ENCODE measurements at places on chromosomes 4 and X.
A peak's percentile ranks its signal among the peaks of the same experiment; 100 is the strongest.

- no peak for DNase-seq
Observed at GRCh38 chrX:153474718-153475117, 4.3 kb upstream of the HAUS7 start.

DNA sequence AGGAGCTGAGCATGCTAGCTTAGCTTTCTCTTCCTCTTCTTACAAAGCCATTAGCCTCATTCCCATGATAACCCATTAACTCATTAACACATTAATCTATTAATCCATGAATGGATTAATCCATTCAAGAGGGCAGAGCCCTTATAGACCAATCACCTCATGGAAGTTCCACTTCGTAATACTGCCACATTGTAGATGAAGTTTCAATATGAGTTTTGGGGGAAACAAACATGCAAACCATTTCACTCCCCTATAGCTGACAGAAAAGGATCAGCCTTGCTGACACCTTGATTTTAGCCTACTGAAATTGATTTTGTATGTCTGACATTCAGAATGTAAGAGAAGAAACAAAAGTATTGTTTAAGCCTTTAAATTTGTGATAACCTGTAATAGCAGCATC is 251.8 kb upstream of the GALNTL6 start:
- DNase-seq = no peak

- no peak for DNase-seq
Observed at GRCh38 chr4:80017125-80017854, 55.7 kb downstream of the ANTXR2 start.

DNA sequence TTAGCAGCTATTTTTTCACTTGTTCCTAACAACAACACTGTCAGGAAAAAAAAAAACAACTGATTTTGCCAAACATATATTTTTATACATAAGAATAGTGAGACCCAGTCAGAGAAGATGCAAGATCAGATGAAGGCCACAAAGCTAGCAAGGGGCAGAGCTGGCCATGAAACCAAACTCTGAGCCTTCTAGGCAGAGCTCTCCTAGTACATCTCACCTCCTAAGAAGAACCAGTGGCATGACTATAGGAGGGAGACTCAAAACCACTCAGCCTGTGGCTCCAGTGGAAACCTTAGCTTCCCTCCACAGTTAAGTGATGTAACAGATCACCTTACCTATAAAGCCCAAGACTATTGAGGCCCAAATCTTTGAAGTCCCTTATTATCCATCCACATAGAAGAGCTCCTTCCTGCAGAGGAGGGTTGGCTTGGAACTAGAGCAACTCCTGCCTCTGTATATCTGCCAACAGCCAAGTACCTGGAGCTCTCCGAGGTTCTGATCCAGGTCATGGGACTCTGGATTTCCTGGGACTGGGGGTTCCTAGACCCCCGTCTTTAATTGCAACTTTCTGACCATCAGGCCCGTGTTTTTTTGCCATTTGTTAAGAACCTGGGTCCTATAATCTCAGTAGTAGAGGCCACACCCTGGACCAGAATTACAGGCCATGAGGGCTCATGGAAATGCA is 136.5 kb downstream of the SH3KBP1 start:
- peak; percentile 33 for DNase-seq

GRCh38 chr4:45795135-45795534 is 328.7 kb downstream of the GABRG1 start:
- DNase-seq = no peak

GRCh38 chrX:112785344-112785743 is 55.3 kb downstream of the AMOT start:
- DNase-seq = no peak

DNA sequence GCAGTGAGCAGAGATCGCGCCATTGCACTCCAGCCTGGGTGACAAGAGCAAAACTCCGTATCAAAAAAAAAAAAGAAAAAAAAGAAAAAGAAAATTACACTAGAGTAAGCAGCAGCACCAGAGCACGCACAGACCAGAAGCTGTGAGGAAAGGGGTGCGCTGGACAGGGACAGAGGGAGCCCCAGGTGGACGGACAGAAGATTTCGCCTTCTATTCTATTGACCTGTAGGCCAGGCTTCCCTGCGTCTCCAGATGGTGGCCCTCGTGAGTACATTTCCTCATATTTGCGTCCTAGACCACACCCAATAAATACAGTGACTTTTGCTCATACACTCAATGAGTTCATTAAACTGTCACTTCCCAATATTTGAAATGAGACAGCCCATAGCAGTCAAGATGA is 19.1 kb downstream of the MTNR1A start:
- no peak for DNase-seq

DNA sequence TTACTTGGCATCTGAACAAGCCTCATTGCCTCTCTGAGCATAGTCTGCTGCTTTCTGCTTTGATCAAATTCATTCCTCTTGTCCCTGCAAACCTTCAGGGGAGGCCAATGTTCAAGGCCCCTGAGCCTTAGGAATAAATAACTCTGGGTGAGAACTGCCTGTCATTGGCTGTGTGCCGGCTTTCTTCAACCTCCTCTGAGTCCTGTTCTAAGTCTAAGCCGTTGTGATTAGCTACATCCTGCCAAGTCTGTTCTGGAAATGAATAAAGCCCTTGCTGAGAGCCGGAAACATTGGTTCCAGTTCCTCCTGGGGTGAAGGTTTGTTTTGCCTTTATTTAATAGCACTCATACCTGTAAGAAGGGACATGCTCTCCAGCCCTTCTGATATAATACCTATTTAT is 13.8 kb downstream of the RNF4 start:
- DNase-seq = no peak

GRCh38 chr4:155506745-155507144 is 130.0 kb upstream of the MAP9 start:
- DNase-seq = no peak

DNA sequence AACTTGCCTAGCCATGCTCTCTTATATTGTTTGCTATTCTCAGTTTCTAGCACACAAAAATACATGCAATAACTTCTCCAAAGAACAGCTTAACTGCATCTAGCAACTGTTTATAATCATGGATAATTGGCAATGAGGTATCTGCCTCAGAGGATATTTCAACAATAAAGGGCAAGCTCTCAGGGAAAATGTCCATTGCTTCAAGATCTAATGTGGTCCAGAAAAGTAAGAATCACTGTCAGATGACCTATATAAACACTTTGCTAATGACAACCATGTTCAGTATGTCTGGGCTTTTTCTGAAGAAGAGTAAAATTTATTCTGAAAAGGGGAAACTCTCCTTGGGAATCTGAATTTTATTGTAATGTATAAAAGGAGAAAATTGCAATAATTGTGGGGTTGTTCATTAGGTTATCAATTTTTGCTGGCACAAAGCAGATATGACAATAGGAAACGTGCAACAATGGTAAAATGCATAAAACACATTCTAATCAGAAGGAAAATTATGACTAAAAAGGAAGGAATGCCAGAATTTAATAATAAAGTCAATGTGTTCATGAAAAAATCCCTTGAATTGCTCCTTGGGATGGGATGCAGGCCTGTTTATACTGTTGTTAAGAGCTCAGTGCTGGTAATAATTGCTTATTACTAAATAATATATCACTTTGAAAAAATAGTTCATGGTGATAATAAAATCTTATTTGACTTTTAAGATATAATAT is 90.3 kb downstream of the ANTXR2 start:
- no peak for DNase-seq

- no peak for DNase-seq
Observed at GRCh38 chrX:102338162-102338561, 91.2 kb downstream of the NXF2 start.

DNA sequence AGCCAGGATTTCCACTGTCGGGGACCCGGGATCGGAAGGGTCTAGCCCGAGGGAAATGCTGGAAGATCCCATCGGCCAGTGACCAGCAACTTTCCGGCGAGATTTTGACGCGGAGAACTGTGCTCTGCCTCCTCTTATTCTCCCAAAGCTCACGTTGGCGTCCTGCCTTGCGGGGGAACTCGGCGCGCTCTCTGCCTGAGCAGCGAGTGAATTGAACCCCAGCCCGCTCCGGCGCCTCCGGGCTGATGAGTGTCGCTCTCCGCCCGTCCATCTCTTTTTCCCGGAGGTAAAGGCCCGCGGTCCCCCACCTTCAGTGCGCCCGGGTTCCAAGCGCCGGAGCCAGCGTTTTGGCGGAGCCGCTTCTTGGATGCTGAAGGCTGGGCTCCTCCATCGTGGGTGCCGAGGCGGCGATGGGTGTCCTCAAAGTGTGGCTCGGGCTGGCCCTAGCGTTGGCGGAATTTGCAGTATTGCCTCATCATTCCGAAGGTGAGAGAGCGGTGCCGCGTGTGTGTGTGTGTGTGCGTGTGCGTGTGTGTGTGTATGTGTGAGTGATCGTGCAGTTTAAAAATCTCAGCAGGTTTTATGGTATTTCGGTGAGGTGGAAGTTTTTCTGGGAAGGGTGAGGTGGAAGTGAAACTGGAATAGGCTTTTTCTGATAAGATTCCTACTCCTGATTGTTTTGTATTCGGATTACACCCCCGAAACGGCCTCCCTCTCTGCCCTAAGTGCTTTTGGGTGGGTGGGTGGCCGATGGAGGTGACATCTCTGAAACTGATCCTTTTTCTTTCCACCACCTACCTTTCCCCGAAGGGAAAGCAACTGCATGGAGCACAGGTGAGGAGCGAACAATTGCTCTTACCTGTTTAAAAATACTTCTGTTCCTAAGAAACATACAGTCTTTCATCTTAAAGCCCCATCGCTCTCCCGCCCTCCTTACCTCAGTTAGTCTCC is 752 bp downstream of the FRAS1 start:
- DNase-seq = peak; percentile 67

- DNase-seq = no peak
Observed at GRCh38 chr4:122356317-122356808, 22.4 kb upstream of the ADAD1 start.

DNA sequence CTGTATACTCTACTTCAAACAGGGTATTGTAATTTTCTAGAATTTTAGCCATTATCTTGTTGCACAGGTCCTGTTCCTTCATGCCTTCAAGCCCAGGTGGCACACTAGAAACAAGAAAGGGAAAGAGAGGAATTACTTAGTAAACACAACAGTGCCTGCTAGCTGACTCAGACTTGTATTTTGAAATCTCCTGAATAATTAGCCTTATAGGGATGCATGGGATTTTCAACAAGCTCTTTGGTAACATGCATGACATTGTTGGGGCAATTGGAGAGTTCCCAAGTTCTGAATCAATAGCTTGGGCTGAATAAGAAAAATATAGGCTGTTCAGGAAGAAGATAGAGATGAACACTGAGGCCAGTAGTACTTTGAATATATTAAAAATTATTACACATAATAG is 118.8 kb downstream of the FAM13A start:
- DNase-seq = no peak

- DNase-seq = peak; percentile 70
Observed at GRCh38 chrX:132119821-132120515, 7.9 kb downstream of the FRMD7 start.

DNA sequence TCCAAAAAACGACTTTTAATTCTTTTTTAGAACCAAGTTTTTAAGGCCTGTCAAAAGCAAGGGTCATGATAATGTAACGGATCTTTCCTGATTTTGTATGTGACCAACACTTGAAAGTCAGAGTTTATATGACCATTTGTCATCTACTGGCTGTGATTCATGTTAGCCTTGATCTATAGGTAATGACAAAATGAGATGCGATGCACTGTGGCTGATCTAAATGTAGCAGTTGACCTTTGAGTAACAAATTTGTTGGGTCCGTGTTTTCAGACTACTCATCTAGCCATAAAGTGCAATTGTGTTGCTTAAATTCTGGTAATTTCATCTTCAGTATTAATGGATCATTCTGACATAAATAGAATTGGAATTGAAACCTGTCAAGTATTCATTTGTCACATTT is 202.5 kb downstream of the PCDH7 start:
- DNase-seq = no peak

DNA sequence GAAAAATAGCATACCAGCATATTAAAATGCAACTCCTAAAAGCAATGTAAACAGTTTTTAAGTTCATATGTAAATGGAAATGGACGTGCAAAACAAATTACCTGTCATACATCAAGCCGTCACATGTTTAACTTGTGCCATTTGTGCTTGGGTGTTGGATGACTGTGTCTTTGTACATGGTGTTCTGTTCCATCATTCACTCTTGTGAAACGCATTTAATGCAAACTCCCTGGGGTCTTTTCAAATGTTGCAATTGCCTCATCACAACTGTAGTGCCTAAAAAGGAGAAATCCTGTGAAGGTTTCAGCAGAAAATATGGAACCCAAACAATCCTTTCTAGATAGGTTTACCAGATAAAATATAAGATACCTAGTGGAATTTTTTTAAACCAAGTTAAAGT is 52.4 kb downstream of the PHOX2B start:
- DNase-seq = no peak
